RPMI8226 (cell line): ENCODE measurements at places on chromosomes 6 and 20.

- DNase-seq: no peak
Measured at GRCh38 chr6:3724451-3725144, 26.9 kb downstream of the PXDC1 start.

- DNase-seq: no peak
Measured at GRCh38 chr6:6402591-6402990, 82.1 kb upstream of the F13A1 start.

DNA sequence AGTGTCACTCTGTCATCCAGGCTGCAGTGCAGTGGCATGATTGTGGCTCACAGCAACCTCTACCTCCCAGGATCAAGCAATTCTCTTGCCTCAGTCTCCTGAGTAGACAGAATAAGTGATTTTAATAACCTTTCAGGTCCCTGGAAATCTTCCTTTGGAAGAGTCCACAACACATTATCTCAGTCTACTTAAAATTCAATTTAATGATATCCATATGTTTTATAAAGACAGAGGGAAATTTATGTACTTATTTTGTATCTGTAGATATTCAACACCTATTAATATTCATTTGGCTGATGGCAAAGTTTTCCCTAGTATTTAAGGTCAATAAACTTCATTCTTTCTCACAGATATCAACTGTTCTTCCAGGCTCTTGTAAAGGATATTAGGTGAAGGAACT, 881.4 kb upstream of the GJE1 start:
- no peak for DNase-seq

- DNase-seq: no peak
Measured at GRCh38 chr20:51342510-51343236, 199.8 kb downstream of the NFATC2 start.

DNA sequence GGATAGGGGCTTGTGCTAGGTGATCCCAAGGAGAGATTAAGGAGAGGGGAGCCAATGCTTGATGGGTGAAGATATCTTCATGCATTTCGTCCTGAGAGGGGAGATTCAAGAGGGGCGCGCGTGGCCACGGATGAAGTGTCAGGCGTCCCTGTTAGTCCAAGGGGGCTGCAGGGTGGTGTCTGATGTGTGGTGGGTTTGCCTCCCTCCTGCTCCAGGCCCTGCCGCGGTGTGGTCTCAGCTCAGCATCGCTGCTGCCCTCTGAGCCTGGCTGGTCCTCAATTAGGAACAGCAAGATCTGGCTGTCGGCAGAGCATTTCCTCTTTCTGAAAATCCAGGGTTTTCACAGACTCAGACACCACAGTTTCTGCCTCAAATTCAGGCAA, 318.0 kb downstream of the THBS2 start:
- no peak for DNase-seq

- peak; percentile 91 for DNase-seq
Measured at GRCh38 chr6:26199057-26199772, 112.0 kb downstream of the HFE start.
